M059J (cell line): ENCODE measurements at places on chromosomes 4 and X. TPM values are rescaled to one million over a fixed set of nuclear protein-coding genes. Genes with fewer than 3 reads are reported as not detected.
A peak's percentile ranks its signal among the peaks of the same experiment; 100 is the strongest.

- DNase-seq: peak; percentile 80
Observed at GRCh38 chrX:155056877-155057792, 13.8 kb downstream of the CMC4 start.

GPRASP1 gene
- total RNA-seq: 0.27 and 0.52 TPM in 2 replicates

RHOXF1 gene
- not detected in 2 replicates for total RNA-seq

DNA sequence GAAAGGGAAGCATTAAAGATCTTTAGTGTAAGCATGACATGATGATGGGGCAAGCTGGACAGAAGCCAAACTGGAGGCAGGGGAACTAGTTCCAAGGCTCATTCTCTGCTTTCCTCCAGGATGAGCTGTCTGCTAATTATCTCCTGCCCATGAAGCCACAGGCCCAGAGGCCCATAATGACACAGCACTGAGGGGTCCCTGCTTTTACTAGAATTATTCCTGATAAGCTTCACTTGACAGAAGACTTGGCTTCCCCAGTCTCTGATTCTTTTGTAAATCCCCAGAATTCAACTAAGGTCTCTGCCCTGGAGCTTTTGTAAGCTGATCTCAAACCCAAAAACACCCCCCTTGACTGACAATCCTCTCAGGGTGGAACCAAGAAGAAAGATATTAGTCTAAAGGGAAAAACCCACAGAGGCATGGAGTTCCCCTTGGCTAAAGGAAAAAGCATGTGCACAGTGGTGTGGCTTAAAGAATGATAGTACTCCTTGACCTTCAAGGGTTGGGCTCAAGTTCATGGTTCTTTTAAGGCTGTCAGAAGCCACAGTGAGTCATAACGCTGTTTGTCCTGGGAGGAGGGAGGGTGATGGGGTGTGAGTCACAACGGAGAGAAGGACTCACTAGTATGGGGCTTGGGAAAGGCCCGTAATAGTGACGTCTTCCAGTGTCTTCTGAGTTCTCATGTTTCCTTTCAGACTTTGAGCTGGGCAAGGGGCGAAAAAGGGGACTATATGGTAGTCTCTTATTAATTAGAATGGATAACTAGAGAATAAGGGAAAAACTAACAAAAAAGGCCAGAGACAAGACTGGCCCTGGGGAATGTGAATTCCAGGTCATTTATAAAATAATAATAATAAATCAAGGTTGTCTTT is 146.0 kb upstream of the CPEB2 start:
- DNase-seq: peak; percentile 98
